ENCODE measurements at places on chromosomes 5 and 9.

DNA sequence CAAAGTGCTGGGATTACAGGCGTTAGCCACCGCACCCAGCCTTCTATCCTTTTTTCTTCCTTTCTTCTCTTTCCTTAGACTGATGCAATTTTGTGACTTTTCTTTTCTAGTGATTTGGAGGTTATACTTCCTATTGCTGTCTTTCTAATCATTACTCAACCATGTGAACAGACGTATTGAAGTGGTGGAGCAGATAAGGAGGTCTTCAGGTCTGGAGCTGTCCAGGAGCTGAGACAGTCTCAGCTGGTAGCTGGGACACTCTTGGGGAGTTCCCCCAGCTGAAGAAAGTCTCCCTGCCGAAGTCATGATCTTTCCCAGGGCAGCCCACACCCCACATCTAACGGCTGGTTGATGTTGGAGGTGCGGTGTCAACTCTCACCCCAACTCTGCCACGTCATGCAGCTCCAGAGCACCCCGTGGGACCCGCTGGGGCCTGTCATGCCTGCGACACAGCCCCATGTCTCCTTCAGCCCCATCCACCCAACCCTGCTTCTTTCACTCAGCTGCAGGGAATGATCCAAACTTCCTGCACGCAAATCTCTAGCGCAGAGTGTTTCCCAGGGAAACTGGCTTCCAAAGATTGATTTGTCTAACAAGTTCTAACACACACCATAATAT, 41.1 kb downstream of the NSUN2 start:
- DNase-seq, result peak; percentile 51

- no peak for DNase-seq
Observed at GRCh38 chr9:109974143-109974917, 194.3 kb downstream of the PALM2AKAP2 start.

DNA sequence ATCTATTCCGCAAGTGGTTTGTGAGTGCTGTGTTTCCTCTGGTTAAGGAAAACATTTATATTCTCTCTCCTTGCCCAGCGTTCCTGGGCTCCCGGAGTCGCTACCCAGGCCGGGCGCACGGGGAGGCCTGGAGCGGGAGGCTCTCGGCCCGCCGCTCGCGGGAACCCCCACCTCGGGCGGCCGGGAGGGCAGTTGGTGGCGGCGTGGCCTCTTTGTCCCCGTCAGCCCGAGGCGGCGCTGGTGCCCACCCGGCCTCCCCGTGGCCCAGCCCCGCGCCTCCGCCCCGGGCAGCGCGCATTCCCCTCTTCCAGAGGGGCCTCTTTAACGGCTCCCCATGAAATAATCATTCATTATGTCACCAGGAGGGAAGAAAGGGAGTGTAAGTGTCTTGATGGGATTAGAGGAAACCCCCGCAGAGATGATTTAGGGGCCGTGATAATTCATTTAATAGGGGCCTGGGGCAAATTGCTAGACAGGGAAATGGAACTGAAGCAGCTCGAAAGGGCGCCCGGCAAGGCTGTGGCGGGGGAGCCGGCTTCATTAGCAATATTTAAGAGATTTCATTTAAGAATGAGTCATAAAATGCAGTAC, 181.9 kb upstream of the TBCA start:
- DNase-seq, result peak; percentile 13

DNA sequence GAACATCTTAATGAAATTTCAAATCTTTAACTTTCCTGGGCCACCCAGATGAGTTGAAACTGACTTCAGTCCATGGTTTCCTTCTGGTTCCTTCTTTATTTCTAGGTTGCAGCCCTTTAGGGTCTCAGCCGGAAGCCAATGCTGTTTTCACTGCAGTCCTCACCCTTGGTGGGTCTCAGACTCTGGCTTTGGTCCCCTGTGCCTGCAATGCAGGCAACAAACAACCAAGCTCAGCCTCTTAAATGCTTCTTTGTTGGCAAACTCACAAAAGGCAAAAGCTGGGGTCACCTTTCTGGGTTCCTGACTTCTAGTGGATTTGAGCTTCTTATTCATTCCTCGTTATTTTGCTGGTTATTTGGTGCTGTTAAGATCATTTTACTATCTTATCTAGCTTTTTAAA, 19.3 kb upstream of the APC start:
- DNase-seq, result no peak

DNA sequence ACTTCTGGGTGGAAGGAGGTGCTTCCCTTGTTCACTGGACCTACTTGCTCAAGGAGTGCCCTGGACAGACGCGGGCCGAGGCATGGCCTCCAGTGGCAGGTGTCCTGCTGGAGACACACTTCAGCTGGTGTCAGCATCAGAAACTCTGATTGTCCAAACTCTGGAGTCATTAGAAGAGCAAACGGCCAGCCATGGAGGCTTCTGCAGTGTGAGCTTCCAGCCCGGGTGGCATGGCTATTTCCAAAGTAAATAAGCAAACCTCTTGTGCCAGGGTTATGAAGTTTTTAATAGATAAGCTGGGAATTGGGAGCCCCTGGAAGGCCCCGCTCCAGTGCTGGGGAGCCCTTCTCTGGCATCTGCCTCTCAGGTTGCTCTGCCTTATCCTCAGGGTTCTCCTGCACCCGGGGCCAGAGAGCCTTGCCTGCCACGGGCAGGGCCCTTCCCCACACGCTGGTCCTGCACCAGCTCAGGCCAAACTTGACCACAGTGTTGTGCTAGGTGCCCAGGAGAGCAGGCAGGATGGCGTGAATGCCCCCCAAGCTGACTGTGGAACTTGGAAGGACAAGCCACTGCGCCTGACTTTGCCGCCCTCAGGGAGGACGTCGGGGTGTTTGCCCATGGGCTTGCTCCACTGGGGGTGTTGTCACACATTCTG, 285.6 kb downstream of the GADD45G start:
- no peak for DNase-seq

DNA sequence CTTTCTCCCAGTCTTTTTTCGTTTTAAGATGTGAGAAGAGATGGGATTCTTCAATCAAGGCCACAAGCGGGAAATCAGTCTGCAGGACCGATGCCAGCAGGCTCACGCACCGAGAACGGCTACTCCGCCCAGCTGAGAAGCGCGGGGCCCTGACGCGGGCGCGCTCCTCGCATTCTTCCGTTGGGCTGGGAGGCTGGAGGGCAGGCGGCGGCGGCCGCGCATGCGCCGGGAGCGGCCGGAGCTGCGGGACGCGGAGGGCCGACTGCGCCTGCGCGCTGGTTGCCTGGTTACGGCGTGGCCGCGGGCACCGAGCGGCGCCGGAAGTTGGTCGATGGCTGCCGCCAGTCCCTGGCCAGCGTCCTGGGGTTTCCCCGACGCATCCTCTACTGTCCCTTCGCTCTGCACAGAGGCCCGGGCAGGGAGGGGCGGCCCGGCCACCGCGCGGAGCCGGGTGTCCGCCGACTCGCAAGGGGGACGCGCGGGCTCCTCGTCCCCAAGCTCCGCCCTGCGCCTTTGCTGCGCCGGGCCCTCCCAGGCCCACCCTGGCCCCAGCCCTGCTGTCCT, 831 bp upstream of the SEC16A start:
- peak; percentile 96 for DNase-seq

DNA sequence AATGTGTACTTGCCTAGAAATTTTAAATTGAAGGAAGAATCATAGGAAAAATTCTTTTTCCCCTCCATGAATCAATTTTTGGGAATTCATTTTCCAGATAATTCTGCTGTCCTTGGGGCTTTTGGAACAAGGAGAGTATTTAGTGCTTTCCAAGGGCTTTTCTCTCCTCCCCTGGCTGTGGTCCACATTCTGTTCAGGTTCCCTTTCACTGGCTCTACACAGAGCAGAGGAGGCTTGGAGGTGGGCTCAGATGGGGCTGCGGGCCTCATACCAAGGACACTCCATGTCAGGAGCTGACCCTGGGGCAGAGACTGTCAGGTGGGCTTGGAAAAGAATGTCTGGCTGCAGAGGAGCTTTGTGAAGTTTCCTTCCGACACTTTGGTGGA, 128.1 kb downstream of the GADD45G start:
- no peak for DNase-seq

DNA sequence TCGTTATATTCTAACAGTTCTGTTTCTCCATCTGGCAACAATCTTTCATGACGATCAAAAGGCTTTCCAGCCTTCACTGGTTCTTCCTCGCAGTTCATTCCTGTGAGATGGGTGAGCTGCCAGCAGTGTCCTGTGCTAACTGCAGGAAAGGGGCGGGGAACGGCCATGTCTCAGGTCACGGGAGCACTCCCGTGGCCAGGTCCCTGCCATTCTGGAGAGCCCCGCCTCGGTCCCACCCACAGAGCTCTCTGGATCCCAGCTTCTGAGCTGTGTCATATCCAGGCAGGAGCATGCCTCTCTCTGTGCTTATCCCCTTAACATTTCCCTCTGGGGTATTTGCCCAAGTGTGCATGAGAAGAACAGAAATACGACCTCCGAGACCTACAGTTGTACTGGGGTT, 297.8 kb upstream of the IRX2 start:
- DNase-seq, result no peak

Measured in hematopoietic multipotent progenitor cell treated with erythropoietin and hydrocortisone succinate and interleukin-3 and kit ligand, for 4 days (in vitro differentiated cells).